Stimulated activated naive CD8-positive, alpha-beta T cell treated with anti-CD3 and anti-CD28 coated beads, Interleukin-15, Interleukin-2, amounts not matched to agents 100 U/mL and 50 U/mL, for 24 hours (primary cell): ENCODE measurements at places on chromosomes 1 and 21.
A peak's percentile ranks its signal among the peaks of the same experiment; 100 is the strongest.

DNA sequence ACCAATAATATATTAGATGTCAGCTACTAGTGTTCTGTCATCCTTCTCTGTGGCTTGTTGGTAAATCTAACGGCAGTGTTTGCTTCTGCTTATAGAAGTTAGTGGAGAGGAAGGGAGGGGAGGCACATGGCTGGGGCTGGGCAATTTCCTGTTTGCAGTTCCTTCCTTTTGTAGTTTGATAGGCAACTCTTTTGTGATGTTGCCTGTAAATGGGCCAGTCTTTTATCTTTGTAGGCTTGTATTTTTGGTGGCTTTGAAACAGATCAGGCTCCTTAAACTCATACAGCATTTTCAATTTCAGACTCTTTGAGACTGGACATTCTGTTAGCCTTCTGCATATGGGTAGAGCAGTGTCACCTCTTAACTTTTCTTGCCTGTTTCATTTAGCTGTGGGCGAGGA lies 48.1 kb downstream of the CDC14A start:
- DNase-seq: peak; percentile 43

- DNase-seq: no peak
These were observed 41.3 kb downstream of the ZBTB18 start for GRCh38 chr1:244092293-244092963.

- no peak for DNase-seq
These were observed 6.8 kb downstream of the XKR8 start for GRCh38 chr1:27966402-27967105.

DNA sequence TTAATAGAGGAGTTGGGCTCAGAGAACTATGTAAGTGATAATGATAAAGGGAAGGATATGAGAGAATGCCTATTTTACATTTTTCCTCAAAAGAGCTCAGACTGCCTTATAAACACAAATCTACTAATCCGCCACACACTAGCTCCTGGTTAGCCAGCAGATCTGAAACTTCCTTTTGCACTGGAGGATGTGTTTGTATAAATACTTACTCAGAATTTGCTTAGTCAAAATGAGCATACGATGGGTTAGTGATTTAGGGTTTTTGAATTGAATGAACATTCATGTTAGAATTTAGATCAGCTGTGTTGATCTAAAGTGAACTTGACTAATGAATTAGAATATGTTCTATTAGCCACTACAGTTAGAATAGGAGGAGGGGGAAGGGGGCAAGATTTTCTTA lies 9.1 kb upstream of the IER5 start:
- no peak for DNase-seq

GRCh38 chr1:241606544-241606943 lies 33.6 kb downstream of the CHML start:
- DNase-seq: no peak

DNA sequence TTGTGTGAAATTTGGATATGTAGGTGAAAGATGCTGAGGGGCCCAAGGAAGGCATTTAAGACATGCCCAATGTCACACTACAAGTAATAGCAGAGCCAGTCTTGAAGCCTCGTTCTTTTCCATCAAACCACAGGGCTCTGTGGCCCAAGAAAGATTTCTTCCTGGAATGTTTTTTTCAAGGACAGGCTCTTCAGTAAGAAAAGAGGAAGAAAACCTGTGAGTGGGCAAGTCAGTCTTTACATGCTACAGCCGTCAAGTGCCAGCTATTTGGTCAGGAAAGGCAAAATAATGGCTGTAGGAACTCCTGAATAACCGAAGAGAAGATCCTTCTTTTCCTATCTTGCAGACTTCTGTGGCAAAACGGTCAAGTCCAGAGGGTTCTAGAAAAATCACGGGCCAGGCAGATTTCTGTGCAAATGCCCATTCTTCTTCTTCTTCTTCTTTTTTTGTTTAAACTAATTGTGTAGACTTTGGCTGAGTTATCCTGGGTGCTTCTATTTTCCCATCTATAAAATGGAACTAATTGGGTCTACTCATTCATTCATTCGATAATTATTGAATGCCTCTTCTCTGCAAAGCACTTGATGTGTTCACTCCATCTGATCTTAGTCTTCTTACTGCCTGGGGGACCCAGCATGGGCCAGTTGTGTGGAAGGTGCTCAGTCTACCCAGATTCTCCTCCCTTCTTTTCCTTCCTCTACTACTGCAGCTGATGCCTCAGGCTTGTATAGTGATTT lies 1.9 kb upstream of the ID3 start:
- no peak for DNase-seq

GRCh38 chr1:16184557-16185303 lies 27.7 kb downstream of the ARHGEF19 start:
- no peak for DNase-seq

DNA sequence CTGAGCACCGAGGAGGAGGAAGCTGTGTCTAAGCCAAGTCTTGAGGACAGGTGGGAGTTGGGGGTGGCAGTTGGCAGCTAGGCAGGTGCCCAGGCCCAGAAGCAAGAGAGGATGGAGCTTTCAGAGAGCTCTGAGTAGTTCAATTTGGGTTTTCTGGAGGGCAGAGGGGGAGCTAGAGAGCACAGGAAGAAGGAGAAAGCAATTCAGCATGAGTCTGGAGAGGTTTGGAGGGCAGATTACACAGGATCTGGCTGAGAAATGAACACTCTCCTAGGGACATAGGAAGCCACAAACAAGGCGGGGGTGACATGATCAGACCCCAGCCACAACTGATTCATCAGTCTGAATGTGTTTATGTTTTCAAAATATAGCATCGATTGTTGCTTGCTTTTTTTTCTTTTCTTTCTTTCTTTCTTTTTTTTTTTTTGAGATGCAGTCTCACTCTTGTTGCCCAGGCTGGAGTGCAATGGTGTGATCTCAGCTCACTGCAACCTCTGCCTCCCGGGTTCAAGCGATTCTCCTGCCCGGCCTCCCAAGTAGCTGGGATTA lies 23.8 kb downstream of the PTPRF start:
- peak; percentile 20 for DNase-seq

- DNase-seq: peak; percentile 74
These were observed 30.7 kb downstream of the EIF2D start for GRCh38 chr1:206581571-206581981.

- peak; percentile 69 for DNase-seq
These were observed 996 bp upstream of the SH3BGRL3 start for GRCh38 chr1:26278724-26279455.

DNA sequence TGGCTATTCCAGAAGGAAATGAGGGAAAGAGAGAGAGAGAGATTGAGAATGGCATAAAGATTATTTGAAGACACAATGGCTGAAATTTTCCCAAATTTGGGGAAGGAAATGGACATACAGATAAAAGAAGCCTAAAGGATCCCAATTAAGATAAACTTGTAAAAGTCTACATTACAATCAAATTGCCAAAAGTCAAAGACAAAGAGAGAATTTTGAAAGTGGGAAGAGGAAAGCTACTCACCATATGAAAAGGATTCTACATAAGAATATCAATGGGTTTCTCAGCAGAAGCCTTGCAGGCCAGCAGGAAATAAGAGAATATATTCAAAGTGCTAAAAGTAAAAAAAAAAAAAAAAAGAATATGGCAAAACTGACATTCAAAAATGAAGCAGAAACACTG lies 233.0 kb upstream of the NFIA start:
- no peak for DNase-seq

GRCh38 chr1:50976890-50977574 lies 7.0 kb downstream of the CDKN2C start:
- peak; percentile 35 for DNase-seq

- no peak for DNase-seq
These were observed 96.0 kb upstream of the COL6A1 start for GRCh38 chr21:45885597-45885929.

DNA sequence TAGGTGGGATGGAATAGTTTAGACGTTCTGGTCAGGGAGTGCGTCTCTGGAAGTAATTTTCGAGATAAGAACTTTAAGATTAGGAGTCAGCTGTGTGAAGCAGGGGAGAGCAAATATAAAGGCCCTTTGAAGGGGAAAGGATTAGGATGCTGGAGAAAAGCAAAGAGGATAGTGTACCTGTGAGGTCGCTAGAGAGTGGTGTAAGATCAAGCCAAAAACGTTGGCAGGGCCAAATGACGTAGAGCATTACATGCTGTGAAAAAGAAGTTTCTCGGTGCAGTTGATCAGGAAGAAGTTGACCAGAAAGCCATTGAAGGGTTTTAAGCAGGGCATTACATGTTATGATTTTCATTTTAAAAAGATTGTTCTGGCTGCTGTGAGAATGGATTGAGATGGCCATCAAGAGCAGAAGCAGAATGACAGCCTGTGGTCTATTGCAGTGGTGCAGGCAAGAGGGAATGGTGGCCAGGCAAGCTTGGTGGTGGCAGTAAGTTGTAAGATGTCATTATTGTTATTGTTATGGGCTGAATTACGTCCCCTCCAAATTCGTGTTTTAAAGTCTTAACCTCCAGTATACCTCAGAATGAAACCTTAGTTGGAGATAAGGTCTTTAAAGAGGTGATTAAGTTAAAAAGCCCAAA lies 113.6 kb upstream of the KIF26B start:
- no peak for DNase-seq

DNA sequence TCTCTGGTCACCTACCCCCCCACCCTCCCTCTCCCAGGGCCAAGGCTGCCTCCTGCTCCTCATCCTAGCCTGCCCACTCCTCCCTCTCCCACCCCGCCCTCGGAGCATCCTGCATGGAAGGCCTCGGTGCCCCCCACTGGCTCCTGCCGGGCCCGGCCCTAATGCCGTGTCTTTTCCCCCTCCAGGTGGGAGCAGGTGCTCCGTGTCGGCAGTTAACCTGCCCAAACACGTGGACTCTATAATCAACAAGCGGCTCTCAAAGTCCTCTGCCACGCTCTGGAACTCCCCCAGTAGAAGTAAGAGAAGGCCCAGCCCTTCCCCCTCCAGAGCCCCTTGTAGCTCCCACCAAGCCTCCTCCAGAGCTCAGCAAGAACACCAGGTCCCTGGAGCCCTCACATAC lies 18.8 kb downstream of the MAP7D1 start:
- DNase-seq: no peak

- DNase-seq: no peak
These were observed 335.7 kb upstream of the NCAM2 start for GRCh38 chr21:20662514-20662913.

DNA sequence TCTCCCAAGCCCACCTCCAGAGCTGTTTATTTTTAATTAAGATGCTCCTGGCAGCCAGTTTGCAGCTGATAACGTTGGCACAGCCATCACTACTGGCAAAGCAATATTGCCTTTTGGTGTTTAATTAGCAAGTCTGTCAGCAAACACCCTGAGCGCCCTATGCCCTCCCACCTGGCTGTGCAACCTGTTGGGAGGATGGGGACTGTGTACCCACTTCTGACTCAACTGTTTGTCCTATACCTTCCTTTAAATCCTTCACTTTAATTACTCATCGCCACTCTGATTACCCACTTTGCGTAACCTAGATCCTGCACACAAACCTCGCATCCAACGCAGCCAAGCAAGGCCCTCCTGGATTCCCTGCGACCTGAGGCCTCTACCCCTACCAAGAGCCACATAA lies 67.1 kb downstream of the BCAR3 start:
- DNase-seq: no peak

DNA sequence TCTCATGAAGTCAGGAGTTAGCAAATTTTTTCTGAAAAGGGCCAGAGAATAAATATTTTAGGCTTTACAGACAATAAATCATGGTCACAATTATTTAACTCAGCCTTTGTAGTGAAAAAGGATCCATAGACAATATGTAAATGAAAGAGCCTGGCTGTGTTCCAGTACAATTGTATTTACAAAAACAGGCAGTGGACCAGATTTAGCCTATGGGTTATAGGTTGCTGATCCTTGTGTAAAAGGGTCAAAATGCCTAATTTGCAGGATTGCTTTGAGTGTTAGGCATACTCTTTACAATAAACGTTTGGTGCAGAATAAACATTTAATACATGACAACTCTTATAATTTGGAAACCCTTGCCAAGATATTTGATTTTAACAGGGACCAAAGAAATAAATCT lies 6.5 kb downstream of the SLAMF7 start:
- DNase-seq: no peak

GRCh38 chr1:101974599-101975274 lies 22.0 kb downstream of the OLFM3 start:
- DNase-seq: no peak

DNA sequence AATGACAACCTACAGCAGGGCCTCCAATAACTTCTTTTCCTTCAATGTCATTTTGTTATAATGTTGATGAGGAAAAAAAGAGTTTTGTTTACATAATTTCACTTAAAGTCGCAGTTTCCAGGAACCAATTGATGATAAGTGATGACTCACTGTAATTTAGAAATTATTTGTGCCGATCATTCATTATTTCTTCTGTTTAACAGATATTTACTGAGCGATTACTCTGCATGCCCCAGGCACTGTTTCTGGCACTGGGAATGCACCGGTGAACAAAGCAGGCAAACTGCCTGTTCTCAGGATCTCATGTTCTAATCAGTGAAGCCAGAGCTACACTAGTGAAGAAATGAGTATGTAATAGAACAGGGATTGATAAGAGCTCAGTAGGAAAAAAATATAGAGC lies 403.4 kb downstream of the NTNG1 start:
- DNase-seq: no peak

DNA sequence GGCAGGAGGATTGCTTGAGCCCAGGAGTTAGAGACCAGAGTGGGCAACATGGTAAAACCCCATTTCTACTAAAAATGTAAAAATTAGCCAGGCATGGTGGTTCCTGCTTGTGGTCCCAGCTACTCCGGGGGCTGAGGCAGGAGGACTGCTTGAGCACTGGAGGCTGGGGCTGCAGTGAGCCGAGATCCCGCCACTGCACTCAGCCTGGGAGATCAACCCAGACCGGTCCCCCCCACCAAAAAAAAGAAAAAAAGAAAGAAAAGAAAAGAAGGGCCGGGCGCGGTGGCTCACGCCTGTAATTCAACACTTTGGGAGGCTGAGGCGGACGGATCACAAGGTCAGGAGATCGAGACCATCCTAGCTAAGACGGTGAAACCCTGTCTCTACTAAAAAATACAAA lies 1.8 kb upstream of the GMEB1 start:
- DNase-seq: no peak

DNA sequence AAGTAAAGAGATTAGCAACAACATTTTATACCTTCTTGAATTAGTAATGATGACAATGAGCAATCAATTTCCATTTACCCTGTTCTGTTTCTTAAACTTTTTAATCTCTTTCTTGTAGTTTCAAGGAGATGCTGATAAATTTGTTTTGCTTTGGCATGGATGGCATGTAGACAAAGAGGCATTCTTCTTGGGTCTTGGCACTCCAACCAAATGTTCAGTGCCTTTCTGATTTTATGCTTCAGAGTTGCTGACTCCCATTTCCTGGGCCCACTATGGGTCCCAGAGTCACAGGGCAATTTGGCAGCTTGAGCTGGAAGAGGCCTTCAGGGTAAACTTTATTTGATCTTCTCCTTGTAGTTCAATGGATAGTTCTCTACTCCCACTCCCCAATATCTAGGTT lies 42.1 kb upstream of the OSBPL9 start:
- DNase-seq: no peak

GRCh38 chr21:41825216-41825615 lies 53.9 kb downstream of the PRDM15 start:
- DNase-seq: no peak

GRCh38 chr1:172154551-172154950 lies 265.9 kb upstream of the C1orf105 start:
- no peak for DNase-seq
